ENCODE measurements at places on chromosomes 7 and 10.
A peak's percentile ranks its signal among the peaks of the same experiment; 100 is the strongest.

GRCh38 chr10:12614177-12614995 lies 265.0 kb downstream of the CAMK1D start:
- DNase-seq: no peak

GRCh38 chr10:128042131-128042610 lies 84.1 kb downstream of the MKI67 start:
- no peak for DNase-seq

DNA sequence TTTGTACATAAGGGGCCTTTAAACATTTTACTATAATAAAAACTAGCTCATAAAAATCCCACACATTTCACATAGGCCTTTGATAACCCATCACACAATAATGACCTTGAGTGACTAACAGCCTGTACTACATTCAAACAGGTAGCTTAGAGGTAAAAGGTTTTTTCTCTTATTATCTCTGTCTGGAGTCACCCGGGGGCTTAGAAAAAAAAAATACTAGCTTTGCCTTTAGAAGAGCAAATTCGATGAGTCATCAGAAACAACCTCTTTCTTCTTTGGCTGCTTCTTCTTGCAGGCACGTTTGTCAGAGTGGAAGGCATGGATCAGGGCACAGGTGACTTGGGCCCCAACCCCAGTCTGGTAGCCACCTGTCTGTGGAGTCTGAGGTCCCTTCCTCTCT lies 43.4 kb upstream of the ADO start:
- no peak for DNase-seq

DNA sequence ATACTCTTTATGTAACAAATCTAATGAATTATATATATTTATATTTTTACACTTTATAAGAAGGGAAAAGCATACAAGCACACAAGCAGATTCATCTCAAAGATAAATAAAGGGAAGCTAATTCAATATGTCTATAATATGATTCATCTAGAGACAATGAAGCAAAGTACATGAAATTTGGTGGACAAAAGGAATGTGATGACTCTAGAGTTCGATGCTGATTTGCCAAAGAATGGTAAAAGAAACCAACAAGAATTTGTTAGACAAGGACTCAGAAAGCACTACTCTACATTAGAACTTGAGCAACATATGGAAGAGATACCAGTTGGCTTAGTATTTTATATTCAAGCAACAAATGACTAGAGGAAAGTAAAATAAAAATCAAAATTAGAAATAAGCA lies 536.5 kb upstream of the TEX47 start:
- no peak for DNase-seq

GRCh38 chr10:132538031-132538789 lies 623 bp downstream of the INPP5A start:
- no peak for DNase-seq

DNA sequence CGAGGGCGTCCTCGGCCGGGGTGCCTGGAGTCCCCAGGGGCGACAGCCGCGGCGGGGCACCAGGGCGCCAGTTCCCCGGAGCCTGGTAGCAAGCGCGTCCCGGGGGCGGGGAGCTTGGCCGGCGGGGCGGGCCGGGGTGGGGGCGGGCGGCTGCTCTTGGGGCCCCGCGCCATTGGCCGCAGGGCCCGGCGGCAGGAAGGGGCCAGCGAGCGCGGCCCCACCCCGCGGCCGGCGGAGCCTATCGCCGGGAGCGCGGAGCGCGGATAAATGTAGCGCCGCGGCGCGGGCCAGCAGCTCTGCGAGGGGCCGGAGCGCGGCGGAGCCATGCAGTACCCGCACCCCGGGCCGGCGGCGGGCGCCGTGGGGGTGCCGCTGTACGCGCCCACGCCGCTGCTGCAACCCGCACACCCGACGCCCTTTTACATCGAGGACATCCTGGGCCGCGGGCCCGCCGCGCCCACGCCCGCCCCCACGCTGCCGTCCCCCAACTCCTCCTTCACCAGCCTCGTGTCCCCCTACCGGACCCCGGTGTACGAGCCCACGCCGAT lies at the start of gene HHEX:
Gene HHEX, plus strand, starts transcription at position 293 of the 548 bp plus-strand sequence. Its CDS starts 32 bp downstream, at position 325.
- no peak for DNase-seq

GRCh38 chr10:6218692-6219493 lies 16.2 kb downstream of the PFKFB3 start:
- no peak for DNase-seq

GRCh38 chr7:151440799-151441445 lies 981 bp upstream of the CRYGN start:
- no peak for DNase-seq

GRCh38 chr7:45414226-45414625 lies 159.9 kb upstream of the ADCY1 start:
- DNase-seq: no peak

GRCh38 chr10:79490400-79491142 lies 21.8 kb upstream of the EIF5AL1 start:
- no peak for DNase-seq

- DNase-seq: no peak
Observed at GRCh38 chr7:72114129-72114528, 298.0 kb downstream of the CALN1 start.

- DNase-seq: no peak
Observed at GRCh38 chr10:125082881-125083575, 77.3 kb downstream of the CTBP2 start.

DNA sequence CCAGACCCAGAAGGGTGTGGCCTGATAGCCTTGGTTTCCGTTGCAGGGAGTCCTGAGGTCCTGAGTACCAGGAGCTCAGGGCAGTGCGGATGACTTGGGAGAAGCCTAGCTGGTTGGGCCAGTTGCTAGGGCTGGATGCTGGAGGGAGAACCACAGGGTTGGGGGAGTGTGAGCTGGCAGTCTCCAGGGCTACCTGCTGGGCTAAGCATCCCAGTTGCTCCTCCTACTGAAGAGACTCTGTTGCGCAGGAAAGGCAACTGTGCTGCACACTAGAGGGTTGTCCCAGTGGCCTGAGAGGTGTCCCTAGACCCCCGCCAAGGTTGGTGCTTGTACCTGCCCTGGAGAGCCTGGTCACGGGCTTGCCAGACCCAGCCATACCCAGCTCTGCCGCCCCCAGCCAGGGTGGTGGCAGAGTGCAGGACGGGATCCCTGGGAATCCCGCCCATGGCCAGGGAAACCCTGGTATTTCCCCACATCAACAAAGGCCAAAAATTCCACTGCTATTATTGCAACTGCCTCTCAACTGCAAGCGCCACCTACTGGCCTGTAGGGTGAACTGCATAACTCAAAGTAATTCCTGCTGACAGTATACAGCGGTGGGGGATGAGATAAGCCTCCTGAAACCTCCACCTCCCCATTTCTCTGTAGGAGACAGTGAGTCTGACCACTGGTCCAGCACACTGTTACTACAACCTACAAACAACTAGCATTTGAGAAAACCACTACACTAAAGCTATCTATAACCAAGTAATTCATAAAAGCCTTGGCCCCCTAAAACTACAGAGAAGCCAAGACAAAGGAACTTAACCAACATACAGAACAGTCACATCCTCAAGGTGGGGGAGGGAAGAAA lies 67.6 kb upstream of the DDC start:
- peak; percentile 65 for DNase-seq

DNA sequence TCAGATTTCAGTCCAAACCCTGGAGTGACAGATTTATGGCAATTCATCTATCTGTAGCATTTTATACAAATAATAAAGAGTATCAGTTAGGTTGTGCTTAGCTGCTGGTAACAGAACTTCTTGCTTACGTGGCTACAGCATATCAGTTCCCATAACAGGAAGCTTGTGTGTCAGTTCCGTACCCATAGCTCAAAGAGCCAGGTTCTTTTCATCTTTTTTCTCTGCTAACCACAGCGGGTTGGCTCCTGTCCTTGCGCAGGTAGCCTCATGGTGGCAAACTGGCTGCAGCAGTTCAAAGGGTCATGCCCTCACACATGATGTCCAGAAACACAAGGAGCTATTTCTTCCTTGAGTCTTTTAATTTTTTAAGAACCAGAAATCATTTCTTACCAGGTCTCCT lies 1041.8 kb downstream of the GATA3 start:
- peak; percentile 20 for DNase-seq

- no peak for DNase-seq
Observed at GRCh38 chr10:78980354-78980753, 88.4 kb upstream of the ZMIZ1 start.

DNA sequence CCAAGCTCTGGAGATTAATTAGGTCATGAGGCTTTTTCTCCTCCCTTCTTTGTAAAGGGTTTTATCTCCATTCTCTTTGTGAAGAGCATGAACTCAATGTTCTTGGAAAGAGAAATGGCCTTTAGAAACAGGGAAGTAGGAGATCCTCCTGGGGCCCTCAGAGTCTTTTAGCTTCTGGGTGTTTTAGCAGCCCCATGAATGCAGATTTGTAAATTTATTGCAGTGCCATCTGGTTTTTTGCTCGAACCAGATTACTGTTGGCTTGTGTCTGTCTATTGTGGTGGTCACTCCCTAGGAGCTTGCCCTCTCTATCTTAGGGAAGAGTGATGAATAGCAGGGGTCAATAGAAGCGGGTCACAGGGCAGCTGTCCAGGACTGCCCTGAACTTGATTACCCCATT lies 110.6 kb downstream of the BTRC start:
- no peak for DNase-seq

GRCh38 chr10:27341001-27341400 lies 100.4 kb upstream of the ACBD5 start:
- DNase-seq: no peak

DNA sequence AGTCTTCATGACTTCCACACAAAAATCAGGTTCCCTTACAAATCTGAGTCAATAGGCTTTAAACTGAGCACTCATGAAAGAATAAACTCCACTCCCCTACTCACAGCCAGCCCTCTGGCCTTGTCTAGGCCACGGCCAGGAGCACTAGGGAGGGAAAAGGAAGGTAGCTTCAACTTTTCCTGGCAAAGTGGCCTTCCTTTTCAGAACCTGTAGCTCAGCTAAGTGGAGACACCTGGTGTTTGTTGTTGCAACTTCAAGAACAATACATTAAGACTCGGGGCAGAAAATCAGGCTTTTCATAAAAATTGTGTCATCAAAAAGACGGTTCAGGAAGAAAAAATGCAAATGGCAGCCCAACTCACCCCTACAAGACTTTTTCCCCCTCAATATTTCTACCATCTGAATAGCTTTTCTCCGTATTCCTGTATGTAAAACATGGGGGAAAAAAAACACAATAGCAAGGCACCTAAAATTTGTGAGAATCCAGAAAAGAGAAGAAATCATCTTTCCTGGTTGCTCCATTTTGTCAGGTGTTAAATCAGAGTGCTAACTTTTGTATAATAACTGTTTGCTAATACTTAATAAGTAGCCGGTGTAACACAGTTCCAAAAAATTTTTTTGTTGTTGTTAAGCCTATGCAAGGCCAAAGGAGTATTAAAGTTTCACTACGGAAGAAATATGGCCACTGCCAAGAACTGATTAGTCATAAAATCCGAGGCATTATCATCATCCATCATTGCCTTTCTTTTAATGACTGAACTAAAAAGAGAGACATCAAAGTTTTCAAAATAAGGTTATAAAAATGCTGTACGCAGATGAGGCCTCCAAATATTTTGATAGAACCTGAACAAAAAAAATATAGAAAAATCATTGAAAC lies 66.2 kb upstream of the ARID5B start:
- no peak for DNase-seq

DNA sequence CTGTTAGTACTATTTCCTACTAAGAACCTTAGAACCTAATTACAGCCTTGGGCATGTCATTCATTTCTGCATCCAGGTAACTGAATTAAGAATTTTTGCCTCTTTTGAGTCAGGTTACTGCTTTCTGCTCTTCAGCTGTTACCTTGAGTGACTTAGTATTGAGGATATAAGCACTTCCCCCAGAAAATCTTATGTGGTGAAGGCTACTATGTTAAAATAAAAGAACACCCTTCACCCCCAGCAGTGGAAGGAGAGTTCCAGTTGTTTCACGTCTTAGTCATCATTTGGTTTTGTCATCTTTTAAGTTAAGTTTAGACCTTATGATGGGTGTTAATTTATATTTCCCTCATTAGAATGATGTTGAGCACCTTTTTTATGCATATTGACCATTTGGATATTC lies 82.8 kb downstream of the GLCCI1 start:
- DNase-seq: no peak

GRCh38 chr10:43352951-43353350 lies 18.5 kb upstream of the FXYD4 start:
- no peak for DNase-seq

GRCh38 chr10:84335516-84335915 lies 7.1 kb downstream of the CCSER2 start:
- no peak for DNase-seq

DNA sequence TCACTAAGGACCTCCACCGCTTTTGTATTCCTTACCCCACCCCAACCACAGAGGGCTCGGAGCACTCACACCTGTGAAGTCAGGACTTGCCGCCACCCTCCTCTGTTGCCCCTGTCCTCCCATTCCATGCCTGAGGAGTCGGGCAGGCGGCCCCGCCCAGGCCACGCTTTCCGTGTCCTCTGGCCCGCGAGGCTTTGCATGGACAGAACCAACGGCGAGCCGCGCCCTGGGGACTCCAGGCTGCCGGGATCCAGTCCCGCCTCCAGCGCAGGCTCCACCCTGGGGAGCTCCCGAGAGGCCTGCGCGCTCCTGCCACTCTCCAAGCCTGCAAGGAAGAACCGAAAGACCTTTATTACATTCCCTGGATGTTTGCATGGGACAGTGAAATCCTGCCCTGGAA lies 366.4 kb upstream of the POM121L12 start:
- DNase-seq: no peak

- no peak for DNase-seq
Observed at GRCh38 chr7:151425670-151426440, 14.1 kb downstream of the CRYGN start.

- DNase-seq: no peak
Observed at GRCh38 chr7:81684514-81685269, 85.2 kb downstream of the HGF start.

DNA sequence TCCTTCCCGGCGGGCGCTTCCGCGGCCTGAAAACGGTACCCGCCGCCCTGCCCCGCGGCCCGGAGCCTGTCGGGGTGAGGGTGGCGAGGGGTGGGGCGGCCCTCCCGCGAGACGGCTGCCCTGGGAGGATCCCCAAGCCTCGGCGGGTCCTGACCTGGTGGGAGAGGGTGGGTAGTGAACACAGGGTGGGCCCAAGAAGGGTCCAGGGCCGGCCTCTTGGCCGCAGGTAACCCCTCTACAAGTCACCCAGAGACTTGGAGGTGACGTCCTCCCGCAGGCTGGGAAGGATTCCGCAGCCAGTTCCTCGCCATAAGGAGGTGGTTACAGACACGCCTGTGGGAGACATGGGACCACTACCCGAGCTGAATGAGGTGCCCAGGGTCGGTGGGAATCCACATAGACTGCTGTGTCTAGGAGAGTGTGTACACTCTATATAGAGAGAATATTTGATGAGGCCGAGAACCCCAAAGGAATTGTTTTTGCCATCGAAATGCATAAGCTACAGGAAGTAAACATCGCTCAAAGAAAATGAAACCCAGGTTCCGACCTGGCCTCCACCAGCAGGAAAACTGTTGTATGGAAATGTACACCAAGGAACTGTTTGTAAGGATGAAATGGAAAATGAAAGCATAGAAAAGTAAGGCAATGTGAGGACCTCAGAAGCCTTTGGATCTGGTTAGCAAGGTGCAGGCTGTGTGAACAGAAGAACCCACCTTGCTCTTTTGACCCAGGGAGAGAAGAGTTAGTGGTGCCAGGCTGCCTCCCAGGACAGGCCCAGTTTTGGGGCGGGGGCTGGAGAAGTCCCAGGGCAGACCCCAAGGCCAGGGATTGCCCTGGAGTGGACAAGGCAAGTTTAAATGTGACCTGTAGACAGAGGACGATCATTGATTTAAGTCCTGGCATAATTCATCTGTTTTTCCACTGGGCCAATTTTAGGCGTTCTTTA lies 659 bp downstream of the OPTN start:
- DNase-seq: peak; percentile 24
